ENCODE measurements at places on chromosomes 4 and X.

- no peak for DNase-seq
Observed at GRCh38 chrX:20595928-20596575, 329.3 kb upstream of the RPS6KA3 start.

DNA sequence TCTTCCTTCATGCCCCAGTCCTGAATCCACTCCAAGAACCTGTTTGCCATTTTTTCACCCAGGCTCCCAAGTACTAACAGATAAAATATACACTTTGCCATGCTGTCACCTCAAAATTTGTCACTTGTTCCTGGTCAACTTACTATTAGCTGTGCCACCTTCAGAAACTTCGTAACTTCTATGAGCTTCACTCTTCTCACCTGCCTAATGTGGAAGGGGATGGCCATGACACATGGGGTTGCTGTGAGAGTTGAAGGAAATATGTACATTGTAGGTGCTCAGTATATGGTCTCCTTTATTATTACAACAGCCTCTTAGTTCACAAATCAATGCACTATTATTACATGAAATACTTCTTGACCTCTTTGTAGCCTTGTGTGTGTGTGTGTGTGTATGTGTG is 10.4 kb downstream of the TMSB4X start:
- DNase-seq = no peak

DNA sequence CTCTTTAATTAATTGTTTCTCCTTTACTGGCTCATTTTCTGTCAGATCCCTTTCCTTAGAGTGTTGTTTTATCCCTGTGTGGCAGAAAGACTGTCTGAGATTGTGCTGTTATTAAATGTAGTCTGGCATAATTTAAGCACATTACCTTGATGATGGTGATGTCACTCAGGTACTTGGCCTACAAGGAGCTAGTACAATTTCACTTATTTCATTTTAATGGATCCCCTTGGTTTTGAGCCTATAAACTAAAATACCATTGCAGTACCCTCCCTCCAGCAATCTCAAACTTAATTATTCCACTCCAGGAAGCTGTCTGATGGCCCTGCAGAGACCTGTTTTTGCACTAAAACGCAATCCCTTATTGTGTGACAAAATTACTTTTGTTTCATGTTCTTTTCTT is 968.6 kb downstream of the ADGRL3 start:
- no peak for DNase-seq

DNA sequence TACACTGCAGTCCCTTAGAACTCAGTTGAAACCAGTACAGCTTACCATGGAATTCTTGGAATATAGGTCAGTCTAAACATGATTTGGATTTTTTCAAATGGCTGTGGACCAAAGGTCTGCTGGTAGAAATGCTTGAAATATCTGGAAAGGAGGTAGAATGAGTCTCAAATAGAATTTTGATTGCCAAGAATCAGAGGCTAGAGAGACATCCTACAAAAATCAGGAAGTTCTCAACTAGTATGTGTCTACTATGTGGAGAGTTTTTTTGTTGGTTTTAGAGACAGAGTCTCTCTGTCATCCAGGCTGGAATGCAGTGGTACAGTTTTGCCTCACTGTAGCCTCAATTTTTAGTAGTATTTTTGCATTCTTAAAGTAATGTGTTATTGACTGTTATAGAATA is 53.6 kb downstream of the PAQR3 start:
- DNase-seq = no peak

DNA sequence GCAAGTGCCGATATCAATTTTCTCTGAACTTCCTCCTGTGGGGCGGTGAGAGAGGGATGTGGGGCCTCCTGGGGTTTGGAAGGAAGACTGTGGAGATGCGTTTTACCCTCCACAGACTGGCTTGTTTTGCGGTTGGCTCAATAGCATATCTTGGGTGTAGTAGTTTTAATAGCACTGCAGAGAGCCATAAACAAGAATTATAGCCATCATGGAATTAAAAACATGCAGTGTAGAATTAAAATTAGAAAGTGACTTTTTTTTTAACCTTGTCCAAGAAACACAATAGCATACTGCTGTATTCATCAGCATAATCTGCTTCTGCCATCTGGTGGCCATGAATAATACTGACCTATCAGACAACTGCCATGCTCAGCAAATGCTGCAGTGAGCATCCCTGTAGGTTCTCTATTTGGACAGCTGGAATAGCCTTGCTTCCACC is 47.3 kb upstream of the SCML1 start:
- DNase-seq = no peak

DNA sequence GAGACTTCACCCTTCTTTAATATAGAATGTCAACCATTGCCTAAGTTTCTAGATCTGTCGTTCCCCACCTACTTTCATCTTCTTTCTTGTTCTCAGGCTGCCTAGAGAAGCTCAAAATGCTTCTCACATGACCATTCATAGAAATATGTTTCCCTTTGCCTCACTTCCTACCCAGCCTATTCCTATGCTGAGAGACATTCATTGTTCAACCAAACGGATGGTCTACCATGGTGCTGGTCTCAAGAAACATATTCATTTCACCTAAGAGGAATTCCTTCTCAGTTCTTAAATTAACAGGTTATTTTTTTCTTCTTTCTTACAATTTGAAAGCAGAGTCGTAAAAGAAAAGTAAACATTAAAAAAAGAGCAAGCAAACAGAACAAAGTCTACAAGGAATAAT is 20.3 kb upstream of the SLC7A11 start:
- DNase-seq = no peak

DNA sequence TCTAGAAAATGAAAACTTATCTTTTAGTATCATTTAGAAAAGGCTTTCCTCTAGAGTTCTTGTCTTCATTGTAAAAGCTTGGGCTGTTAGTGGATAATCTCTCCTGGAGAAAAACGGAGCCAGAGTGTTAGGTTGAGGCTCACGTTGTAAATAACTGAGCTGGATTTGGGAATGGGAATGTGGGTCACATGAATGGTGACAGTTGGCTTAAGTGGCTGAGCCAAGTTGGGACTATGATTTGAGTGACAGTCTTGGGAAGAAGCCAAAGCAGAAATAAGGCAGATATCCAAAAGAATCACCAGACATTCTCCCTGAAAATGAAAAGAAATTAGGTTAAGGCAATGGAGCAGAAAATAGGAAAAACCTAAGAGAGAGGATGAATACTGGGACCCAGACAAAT is 33.6 kb upstream of the PDGFC start:
- DNase-seq = no peak
